ENCODE measurements at places on chromosomes 6 and 20.

GRCh38 chr6:90253631-90254030 is 43.0 kb downstream of the BACH2 start:
- H3K4me1 ChIP-seq, result no peaks in the 10 kb centered on the region
- H3K27ac ChIP-seq, result no peak overlapping the region
- H3K27me3 ChIP-seq, result no peaks in the 10 kb centered on the region

DNA sequence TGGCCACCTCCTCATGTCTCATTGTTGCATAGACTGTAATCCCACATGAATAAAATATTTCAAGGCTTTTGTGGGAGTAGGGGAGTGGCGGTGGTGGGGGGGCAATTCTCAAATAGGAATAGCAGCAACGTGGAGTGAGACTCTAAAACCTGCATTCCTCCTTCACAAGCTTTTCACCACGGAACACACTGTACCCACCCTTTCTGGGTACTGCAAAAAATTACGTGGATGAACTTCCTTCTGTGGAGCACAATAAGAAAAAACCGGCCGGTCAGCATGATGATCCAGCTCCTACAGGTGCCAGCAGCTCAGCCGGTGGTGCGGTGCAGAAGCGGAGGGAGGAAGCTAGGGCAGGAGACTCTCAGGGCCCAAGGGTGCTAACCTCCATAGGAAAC is 930 bp upstream of the RRAGD start:
- no peaks in the 10 kb centered on the region for H3K27me3 ChIP-seq
- H3K4me1 ChIP-seq, result no peaks in the 10 kb centered on the region

DNA sequence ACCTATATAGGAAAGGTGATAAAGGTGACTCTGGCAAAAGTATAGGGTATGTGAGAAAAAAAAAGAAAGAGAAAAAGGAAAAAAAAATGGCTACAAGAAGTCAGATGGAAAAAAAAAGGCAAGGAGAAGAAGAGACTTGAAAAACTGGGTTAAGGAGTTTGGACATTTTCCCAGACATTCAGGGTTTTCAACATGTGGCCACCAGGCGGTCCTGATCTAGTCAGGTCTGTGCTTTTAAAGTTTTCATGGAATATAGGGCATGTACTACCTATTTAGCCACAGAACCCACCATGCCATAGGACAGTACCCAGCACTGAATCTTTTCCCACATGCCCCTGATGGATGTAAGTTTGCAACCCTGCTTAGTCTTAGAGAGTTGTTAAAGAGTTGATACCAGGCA is 433.7 kb downstream of the MAFB start:
- H3K36me3 ChIP-seq, result no peaks in the 10 kb centered on the region
- no peaks in the 10 kb centered on the region for H3K27me3 ChIP-seq
- no peak overlapping the region for H3K4me3 ChIP-seq
- no peak for DNase-seq
- H3K27ac ChIP-seq, result no peak overlapping the region

DNA sequence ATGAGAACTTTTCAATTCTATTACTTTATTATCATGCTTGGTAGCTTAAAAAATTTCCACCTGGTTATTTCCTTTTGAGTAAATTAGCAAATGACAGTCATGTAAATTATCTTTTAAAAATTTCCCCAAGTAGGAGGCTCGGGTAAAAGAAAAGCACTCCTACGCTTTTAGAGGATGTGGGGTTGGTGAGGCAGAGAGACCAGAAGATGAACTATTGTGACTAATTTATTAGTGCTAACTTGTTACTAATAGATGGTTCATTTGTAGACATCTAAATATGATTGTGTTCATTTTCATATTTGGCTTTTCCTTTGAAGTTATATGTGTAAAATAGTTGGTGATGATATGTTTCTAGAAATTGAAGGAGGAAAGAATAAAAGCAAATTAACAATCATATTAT is 27.0 kb downstream of the ZNF292 start:
- H3K36me3 ChIP-seq, result no peaks in the 10 kb centered on the region
- H3K27me3 ChIP-seq, result no peaks in the 10 kb centered on the region
- no peak overlapping the region for H3K27ac ChIP-seq

DNA sequence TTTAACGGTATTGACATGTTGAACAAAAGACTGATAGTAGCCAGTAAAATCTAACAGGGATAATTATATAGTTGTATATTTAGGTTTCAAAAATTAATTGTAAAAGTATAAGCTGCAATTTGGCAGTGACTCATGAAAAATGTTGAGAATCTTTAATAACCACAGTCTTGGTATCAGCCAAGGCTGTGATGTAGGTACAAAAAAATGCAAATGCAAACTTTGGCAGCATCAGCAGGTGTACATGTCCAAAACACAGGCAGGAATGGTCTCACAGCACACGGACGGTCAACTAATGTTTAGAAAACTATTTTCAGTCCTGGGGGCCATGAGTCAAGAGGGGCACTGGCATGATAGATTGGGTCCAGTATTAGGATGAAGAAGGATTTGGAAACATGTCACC is 58.5 kb upstream of the BEND3 start:
- no peaks in the 10 kb centered on the region for H3K36me3 ChIP-seq
- H3K27ac ChIP-seq, result no peak overlapping the region
- H3K4me3 ChIP-seq, result no peak overlapping the region
- DNase-seq, result no peak

DNA sequence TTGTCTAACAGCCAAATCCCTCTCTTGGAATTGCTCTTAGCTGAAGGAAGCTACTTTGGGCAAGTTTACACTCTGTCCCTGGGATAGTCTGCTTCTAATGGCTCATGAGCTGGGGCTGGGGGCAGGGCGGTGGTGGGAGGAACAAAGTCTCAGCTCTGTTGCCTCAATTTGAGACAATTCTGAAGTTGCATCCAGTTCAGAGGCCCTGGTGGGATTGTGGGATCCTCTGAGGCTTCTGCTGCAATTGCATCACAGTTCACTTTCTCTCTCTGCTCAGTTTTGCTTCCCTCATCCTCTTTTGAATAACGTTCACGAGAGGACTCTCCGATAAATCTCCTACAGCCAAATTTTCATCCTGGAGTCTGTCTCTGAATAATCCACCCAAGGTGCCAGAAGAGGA is 440.6 kb upstream of the SLC35B3 start:
- H3K4me3 ChIP-seq, result no peak overlapping the region
- H3K36me3 ChIP-seq, result no peaks in the 10 kb centered on the region
- no peaks in the 10 kb centered on the region for H3K27me3 ChIP-seq
- no peak overlapping the region for H3K27ac ChIP-seq

GRCh38 chr6:145141572-145141971 is 593.7 kb downstream of the EPM2A start:
- H3K4me3 ChIP-seq, result no peak overlapping the region
- H3K27ac ChIP-seq, result no peak overlapping the region
- no peaks in the 10 kb centered on the region for H3K36me3 ChIP-seq

DNA sequence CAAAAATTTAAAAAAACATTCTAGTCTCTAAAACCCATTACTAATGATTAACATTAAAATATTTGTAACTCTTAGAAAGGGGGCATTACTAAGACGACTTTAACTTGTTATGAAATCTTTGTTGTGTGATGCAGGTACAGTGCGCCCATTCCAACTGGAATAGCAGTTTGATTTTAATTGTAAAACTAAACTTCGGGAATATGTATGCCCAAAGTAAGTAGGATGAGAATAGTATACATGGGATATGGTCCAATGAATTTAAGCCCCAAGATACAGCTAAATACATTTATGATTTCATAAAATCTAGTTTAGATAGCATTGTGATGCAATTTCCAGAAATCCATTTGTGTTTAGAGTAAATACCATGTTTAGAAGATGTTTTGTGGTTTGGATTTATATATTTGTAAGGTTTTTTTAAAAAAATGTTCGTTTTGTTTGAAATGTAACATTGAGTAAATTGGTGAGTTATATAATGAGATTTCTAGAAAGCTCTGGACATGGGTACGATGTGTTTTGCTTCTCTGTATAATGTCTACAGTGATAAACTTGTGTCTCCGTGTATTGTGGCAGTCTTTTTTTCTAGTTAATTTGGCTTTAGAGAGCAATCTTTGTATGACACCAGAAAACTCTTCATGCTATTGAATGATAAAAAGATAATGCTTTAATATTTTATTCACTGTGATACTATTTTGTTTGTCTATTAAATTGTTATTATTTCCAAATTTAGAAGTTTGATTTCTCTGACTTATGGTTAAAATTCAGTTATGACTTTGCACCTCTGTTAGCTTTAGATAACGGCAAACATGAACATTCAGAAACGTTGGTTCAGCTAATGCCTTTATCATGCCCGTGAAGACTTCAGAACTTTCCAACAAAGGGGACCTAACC is 54.8 kb downstream of the RNF182 start:
- no peaks in the 10 kb centered on the region for H3K4me1 ChIP-seq
- no peaks in the 10 kb centered on the region for H3K36me3 ChIP-seq
- no peak for DNase-seq
- H3K4me3 ChIP-seq, result no peak overlapping the region
- H3K27me3 ChIP-seq, result no peaks in the 10 kb centered on the region

GRCh38 chr6:22330941-22331340 is 34.1 kb upstream of the PRL start:
- no peak overlapping the region for H3K27ac ChIP-seq
- no peak for DNase-seq
- no peak overlapping the region for H3K4me3 ChIP-seq
- H3K4me1 ChIP-seq, result no peaks in the 10 kb centered on the region
- no peaks in the 10 kb centered on the region for H3K36me3 ChIP-seq

All from Peyer's patch (tissue), 4 donors.